ENCODE measurements at places on chromosomes 13 and 19. TPM values are rescaled to one million over a fixed set of nuclear protein-coding genes. Genes with fewer than 3 reads are reported as not detected.

Gene PCID2
- 65.9 TPM for total RNA-seq

Gene QPCTL
- total RNA-seq, result 27.6 TPM

Gene TEX29
- total RNA-seq, result not detected

Gene C5AR1
- 0.17 TPM for total RNA-seq

Gene TFDP1
- total RNA-seq, result 72.8 TPM

Gene DKKL1
- total RNA-seq, result 1.3 TPM

Gene ZNF626
- total RNA-seq, result 4.0 TPM

Gene TEX26
- 0.30 TPM for total RNA-seq

Gene SLC15A1
- total RNA-seq, result not detected

Gene ETV2
- 1.5 TPM for total RNA-seq

Gene LPAR6
- 2.7 TPM for total RNA-seq

Gene ZNF574
- total RNA-seq, result 16.4 TPM

Gene MISP
- under 0.01 TPM for total RNA-seq

Gene KLK3
- total RNA-seq, result not detected

Gene OCEL1
- total RNA-seq, result 5.1 TPM

Gene CLEC4G
- not detected for total RNA-seq

Gene GATAD2A
- 63.5 TPM for total RNA-seq

Gene IL4I1
- 0.30 TPM for total RNA-seq

Gene CYP2A7
- total RNA-seq, result not detected

Gene RXFP2
- total RNA-seq, result not detected

Gene NEK5
- 0.34 TPM for total RNA-seq

Gene APOC1
- total RNA-seq, result 15.8 TPM

Gene SMIM44
- total RNA-seq, result not detected

Gene MBD3L4
- not detected for total RNA-seq

Gene GGACT
- total RNA-seq, result 6.7 TPM

Gene MATK
- total RNA-seq, result not detected

Gene LHFPL6
- total RNA-seq, result 14.0 TPM

Gene CLDND2
- total RNA-seq, result 0.89 TPM

Gene DIRAS1
- 0.34 TPM for total RNA-seq

Gene KCNC3
- total RNA-seq, result not detected

Gene MAB21L1
- total RNA-seq, result 0.30 TPM

Gene NANOS3
- total RNA-seq, result not detected

Gene SLC27A1
- total RNA-seq, result 9.8 TPM

Gene ADAMTSL5
- total RNA-seq, result 2.0 TPM

Gene SPINT2
- total RNA-seq, result 3.3 TPM

Gene POLR2E
- total RNA-seq, result 300 TPM

Gene TMEM38A
- total RNA-seq, result 0.74 TPM

All from bronchus fibroblast of lung (primary cell).